ENCODE measurements at places on chromosomes 4 and X.

- no peak for DNase-seq
Observed at GRCh38 chr4:84483688-84484087, 15.4 kb downstream of the NKX6-1 start.

- no peak for DNase-seq
Observed at GRCh38 chr4:26161030-26161824, 159.6 kb upstream of the RBPJ start.

DNA sequence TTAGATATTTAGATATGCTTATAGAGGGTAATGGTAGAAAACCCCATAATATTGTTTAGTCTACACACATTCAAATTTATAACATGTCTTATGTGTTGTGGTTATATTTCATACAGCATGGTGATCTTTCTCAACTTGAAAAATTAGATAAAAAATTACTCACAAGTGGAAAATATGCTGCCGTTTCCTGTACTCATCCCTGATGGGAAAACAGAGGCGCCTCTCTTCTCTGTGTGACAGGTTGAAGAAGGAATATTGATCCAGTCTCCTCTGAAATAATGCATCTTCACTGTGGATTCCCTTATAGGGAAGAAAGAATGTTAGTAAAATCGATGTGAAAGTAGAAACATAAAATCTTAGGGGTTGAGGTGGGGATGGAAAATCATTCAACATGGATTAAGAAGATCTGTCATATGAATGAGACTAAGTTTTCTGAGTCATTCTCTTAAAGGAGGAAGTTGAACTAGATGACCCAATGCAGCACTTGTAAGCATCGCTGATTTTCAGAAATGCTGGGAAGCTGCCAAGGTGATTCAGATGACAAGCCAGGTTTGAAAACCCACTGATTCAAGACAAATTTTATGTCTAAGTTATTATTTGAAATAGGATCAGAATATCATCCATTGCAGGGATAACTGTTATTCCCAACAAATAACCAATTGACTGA is 70.7 kb downstream of the ANKRD50 start:
- DNase-seq, result no peak

GRCh38 chrX:115968436-115969252 is 201.9 kb upstream of the AGTR2 start:
- peak; percentile 82 for DNase-seq

DNA sequence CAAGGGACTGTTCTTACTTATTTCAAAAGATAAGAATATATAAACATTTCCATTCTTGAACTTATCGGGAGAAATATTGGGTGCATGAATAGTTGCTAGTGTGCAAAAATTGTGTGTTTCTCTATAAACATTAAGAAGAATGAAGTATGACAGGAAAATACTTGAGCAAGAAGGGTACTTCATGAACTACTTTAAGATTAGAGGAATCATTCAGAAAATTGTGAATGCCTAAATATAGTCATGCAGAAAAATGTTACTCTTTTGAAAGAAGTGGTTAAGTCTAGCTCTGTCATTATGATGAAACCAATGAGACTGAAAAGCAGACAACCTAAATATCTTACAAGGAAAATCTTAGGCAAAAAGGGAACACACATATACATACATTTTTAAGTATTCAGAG is 207.8 kb upstream of the PCDH18 start:
- DNase-seq, result no peak

GRCh38 chr4:123986268-123986798 is 589.7 kb downstream of the SPRY1 start:
- DNase-seq, result peak; percentile 88

GRCh38 chrX:154481911-154482601 is 3.0 kb upstream of the LAGE3 start:
- no peak for DNase-seq

DNA sequence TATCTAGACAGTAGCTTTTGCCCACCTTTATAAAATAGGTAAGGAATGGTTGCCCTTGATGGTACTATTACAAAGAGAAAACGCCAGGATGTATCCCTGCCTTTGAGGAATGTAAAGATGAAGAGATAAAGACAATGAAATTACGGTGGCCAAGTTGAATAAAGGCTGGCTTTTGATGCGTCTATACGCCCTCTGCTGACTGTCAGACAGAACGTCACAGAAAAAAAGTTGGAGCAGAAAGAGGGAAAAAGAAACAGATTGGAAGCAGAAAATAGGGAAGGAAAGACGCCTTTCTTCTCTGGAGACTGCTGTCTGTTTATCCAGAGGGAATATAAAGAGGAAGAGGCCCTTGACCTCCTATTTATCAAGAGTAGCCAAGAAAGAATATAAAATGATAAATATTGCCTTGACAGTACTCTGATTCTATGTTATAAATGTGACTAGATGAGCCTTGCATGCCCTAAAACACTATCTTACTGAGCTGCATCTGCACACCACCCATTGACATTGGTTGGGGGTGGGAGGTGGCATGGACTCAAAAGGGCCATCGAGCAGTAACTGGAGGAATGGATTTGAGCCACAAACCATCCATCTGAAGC is 30.6 kb downstream of the PCDH19 start:
- no peak for DNase-seq

DNA sequence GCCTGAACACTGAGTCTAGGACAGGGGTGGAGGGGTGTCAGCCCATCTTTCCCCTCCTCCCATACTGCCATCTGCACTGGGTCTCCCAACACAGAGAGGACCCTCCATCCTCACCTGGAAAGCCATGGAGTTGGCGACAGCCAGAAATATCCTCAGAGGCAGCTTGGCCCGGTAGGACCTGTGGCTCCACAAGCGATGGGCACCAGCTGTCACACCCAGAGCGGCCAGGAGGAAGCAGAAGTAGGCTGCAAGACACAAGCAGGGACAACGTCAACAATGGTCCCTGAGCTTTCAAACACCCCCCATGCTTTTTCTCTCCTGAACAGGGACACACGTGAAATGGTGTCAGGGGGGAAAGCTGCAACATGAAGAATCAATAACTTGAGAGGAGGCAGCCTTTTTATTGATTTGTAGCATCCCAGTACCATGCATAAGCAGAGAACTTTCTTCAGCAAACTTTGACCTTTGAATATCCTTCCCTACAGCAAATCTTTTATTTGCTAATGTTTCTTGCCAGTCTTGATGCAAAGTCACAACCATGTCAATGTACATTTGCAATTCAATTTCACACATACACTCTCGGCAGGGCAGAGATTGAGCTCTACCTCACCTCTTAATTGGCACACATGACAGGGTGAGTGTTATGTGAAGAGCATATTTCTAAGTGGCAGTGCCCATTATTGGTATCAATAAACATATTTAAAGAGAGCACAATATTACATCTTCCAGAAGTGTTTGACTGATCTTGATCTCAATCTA is 93.2 kb downstream of the SCD5 start:
- no peak for DNase-seq

- DNase-seq, result no peak
Observed at GRCh38 chr4:8089862-8090261, 68.8 kb downstream of the ABLIM2 start.

DNA sequence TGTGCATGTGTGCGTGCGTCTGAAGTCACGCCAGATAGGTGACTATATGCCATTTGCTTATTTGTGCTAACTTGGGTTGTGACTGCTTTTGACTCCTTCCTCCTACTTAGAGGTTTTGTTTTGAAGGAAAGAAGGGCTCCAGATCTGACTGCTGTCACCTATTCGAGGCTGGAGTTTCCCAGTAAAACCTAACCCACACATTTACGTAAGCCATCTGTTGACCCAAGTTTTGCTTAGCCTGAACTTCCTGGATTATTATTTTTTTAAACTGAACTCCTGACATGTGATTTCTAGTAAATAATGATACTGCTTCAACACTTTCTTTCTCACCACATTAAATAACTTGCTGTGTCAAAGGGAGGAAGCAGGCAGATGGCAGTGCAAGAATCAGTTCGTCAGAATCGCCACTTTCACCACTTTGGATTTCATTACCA is 41.5 kb downstream of the DTHD1 start:
- no peak for DNase-seq

- DNase-seq, result no peak
Observed at GRCh38 chrX:38750551-38750950, 50.7 kb upstream of the MID1IP1 start.

DNA sequence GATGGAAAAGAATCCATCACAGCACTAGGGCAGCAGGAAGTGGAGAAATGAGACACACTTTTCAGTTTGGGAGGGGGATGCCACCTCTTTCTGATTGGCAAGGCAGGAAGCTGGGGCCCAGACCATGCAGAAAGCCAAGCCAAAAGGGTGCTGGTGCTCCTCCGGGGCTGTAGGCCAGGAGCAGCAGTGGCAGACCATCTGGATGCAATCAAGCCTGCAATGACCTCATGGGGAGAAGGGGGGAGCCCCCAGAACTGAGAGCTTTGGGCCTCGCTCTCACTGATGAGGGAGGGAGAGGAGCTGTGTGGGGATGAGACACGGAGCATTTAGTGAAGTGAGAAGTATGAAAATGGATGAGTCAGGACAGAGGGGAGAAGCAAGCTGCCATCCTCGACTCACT is 141.3 kb upstream of the NALF2 start:
- no peak for DNase-seq

DNA sequence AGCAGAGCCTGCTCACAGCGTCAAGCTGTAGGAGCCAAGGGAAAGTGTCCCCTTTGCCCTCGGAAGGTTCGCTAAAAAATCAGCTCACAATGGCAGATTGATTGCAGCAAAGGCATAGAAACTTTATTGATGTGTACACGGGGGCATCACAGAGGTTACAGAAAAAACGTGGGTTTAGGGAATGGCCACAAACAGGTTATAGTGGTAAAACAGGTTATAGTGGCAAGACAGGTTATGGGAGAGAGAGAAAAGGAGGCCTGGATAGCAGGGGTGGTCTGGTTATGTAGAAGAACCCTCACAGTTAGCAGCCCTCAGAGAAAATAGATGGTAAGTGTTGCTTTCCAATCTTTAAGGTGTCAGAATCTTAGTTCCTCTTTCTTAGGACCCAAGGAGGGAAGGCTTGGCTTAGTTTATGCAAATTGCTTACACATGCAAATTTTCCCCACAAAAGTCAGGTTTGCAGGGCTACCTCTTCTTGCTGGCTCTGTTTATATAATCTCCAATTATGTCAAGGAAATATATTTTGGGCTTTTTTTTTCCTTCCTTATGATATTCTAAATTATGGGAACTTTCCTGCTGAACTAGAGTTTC is 113.7 kb downstream of the BMP15 start:
- no peak for DNase-seq

DNA sequence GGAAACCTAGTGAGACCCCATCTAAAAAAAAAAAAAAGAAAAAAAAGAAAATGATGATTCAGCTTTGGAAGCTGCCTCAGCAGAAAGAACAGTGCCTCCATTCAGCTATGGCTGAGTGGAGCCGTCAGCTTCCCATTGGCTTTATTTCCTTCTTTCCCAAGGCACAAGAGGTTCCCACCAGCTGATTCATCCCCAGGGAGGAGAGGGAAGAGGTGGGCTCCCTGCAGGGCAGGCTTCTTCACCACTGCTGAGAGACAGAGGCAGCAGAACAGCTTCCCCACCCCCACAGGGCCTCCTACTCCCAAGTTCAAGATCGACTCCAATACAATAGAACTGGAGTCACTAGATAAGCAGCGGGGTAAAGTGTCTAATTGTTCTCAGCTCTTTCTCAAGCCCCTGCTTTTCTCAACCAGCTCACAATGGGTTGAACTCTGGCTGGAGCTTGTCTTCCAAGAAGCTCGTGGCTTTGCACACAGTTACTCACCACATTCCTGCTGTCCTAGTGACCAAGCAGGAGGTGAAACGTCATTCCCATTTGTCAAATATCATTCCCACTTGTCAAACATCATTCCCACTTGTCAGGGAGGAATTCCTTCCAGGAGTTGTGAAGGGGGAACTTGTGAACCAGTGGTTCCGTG is 47.8 kb downstream of the FHDC1 start:
- no peak for DNase-seq

- no peak for DNase-seq
Observed at GRCh38 chr4:159117968-159118367, 15.1 kb downstream of the RAPGEF2 start.

- DNase-seq, result no peak
Observed at GRCh38 chr4:23456864-23457263, 433.0 kb downstream of the PPARGC1A start.

All from sigmoid colon (tissue), 7 donors.